ENCODE measurements at places on chromosomes 12 and 14. TPM values are rescaled to one million over a fixed set of nuclear protein-coding genes. Genes with fewer than 3 reads are reported as not detected.

- ATAC-seq = no peak
Measured at GRCh38 chr14:68753690-68754089, 39.2 kb downstream of the ZFP36L1 start.

GALNT16 gene
- total RNA-seq = 1.00 TPM

DNA sequence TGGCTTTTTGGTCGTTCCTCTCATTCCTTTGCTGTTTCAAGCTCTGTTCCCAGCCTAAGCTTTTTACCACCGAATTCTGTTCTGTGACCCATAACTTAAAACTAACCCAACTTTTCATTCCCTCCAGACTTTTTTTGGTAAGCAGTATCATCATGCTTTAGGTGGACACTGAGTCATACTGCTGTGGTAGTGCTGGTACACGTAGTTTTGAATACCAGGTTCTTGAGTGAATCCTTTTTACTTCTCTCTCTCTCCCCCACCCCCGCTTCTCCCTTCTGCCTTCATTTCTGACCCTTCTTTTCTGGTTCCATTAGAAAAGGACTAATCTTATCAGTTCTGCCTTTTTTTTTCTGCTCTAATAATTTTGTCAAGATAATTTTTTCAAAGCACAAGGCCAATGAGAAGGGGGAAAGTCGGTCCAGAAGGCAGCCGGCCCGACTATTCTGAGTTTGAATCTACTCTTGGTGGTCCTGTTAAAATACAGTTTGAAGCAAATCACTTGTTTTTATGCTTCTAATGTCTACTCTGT, 2.3 kb upstream of the MDM2 start:
- no peak for ATAC-seq

DNA sequence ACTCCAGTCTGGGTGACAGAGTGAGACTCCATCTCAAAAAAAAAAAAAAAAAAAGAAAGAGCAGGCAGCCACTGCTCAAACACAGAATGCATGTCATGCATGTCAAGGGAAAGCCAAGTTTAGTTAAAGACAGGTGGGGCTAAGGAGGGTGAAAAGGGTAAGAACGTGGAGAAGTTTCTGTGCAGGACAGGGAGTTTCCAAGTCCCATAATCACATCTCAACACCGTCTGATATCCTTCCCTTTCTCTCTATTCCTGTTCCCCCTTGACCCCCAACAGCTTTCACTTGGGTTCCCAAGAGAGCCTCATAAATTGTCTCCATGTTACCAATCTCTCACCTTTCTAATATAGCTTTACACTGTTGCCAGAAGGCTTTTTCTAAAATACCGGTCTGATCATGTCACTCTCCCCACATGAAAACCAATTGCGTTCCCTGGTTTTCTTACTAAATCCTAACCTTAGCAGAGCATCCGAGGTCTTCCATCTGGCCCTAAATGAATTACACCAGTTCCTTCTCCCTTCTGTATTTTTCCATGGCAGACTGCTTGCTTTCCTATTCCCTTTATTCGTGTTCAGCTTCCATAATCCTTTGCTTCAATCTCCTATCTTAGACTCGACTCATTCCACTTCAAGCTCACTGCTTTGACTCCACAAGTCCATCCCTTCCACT, 37.0 kb downstream of the LIMA1 start:
- peak; percentile 58 for ATAC-seq
